ENCODE measurements at places on chromosomes 2 and 18. TPM values are rescaled to one million over a fixed set of nuclear protein-coding genes. Genes with fewer than 3 reads are reported as not detected.

NR4A2 gene
- 0.18 TPM for total RNA-seq

C2orf66 gene
- not detected for total RNA-seq

DCDC2C gene
- not detected for total RNA-seq

PROKR1 gene
- not detected for total RNA-seq

DNER gene
- total RNA-seq, result 3.2 TPM

GALR1 gene
- total RNA-seq, result not detected

NRP2 gene
- total RNA-seq, result 75.0 TPM

UNC80 gene
- not detected for total RNA-seq

PEX13 gene
- total RNA-seq, result 31.1 TPM

IL36A gene
- not detected for total RNA-seq

RFX8 gene
- 1.8 TPM for total RNA-seq

AOX1 gene
- 116 TPM for total RNA-seq

ITPRIPL1 gene
- 1.4 TPM for total RNA-seq

EDAR gene
- total RNA-seq, result not detected

LRRTM1 gene
- total RNA-seq, result not detected

SLC38A11 gene
- not detected for total RNA-seq

TAF4B gene
- total RNA-seq, result 0.29 TPM

IL37 gene
- not detected for total RNA-seq

VSNL1 gene
- total RNA-seq, result not detected

HJURP gene
- total RNA-seq, result 23.1 TPM

NT5C1B gene
- not detected for total RNA-seq

KHK gene
- 0.89 TPM for total RNA-seq

DBI gene
- total RNA-seq, result 245 TPM

All from myometrial cell (primary cell).